ENCODE measurements at places on chromosomes 4 and X.

DNA sequence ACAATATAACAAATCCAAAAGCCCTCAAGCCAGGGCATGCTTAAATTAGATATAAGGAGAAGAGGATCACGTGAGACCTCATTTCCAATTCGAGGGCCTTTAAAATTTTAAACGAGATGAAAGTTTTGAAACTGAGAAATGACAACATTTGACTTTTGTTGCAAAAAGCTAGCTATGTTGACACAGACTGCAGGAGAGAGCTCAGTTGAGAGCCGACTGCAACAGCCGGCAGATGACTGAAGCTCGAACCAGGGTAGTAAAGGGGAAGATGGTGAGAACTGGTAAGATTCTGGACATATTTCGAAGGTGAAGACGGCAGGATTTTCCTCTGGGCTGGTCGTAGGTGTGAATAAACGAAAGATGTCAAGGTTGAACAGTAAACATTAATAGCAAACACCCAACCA, 773 bp downstream of the PRMT9 start:
- no peak for DNase-seq

GRCh38 chrX:42778096-42778495, at the start of gene PPP1R2C:
Gene PPP1R2C, minus strand, starts transcription at chrX:42778163. Its CDS starts 84 bp downstream, at chrX:42778079.
- DNase-seq: no peak

DNA sequence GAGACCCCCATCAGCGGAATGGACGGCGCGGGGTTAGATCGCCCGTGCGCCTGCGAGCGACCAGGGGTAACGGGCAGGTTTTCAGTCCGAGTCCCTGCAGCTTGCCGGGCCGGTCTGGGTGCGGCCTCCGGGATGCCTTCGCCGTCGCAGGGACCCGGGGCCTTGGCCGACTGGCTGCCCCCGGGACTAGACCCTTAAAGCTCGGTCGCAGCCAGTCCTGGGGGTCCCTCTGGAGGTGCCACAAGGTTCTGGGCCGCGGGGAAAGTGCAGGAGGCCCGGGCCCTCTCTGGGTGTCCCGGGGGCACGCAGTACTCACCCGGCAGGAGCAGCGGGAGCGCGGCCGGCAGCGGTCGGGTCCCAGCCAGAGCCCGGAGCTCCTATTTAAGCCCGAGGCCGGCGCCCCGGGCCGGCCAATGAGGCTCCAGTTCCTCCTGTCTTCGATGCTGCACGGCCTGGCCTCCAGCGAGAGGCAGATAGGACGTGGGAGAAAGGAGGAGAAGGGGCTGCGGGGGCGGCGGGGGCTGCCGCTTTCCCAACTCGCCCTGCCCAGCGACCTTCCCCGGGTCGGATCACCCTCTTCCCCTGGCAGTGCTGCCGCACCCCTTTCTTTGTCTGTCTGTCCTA, at the start of gene SPON2:
Gene SPON2, minus strand, starts transcription at position 356 of the 624 bp plus-strand sequence.
- no peak for DNase-seq

GRCh38 chr4:39179681-39180080, 2.6 kb upstream of the WDR19 start:
- no peak for DNase-seq

DNA sequence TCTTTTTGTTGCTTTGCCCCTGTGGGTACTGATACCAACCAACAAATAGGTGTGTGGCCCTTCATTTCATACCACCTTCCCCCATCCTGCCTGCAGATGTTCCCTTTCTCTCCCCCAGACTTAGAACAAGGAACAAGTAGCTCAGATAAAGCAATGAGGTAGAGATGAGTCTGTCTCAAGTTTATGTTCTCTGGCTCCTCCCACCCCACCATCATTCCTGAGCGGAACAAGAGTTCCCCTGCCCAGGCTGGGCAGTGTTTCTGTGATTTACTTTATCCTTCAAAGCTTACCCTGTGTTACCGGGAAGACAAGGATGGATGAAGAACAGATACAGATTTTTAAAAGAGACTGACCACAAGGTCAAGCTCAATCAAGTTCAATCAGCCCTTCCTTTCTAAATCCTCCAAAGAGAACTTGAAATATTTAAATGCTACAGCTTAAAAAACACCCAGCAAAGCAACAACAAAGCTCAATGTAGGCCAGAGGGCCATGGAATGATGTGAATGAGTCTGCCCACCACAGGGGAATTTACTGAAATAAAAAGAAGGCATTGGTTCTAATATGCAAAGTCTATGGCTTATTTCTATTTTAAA, 80.1 kb upstream of the UCP1 start:
- no peak for DNase-seq

DNA sequence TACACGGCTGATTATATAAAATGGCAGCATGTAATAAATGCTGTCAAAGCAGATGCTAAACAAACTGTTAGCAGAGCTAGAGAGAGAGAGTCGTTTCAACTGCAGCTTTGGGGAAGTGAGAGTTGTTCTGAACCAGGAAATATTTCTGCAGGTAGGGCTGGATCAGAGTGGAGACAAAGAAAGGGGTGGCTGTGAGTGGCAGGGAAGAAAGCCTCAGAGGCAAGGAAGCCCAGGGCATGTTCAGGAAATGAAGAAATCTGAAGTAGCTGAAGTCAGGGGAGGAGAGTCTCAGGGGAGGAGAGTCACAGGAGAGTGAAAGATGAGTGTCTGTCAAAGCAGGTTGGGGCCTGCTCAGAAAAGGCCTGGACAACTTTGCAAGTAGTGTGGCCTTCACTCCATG, 48.4 kb upstream of the RPS6KA3 start:
- no peak for DNase-seq

DNA sequence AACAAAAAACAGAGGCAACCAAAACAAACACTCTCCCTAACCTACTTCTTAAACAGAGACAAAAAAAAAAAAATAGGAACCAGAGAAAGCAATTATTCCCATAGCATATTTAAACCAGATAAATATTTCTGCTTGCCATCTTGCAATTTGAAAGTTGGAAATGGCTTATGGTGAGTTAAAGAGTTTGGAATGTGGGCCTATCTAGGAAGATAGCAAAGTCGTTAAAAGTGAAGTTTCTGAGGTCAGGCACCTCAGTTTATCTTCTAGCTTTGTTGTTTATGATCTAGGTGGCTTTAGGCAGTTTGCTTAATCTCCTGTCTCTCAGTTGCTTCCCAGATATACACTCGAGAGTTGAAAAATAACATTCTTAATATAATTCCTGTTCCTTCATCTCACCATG, 284.2 kb downstream of the KCNIP4 start:
- DNase-seq: no peak

All from brain pericyte (primary cell).